ENCODE measurements at places on chromosomes 6 and 20. TPM values are rescaled to one million over a fixed set of nuclear protein-coding genes. Genes with fewer than 3 reads are reported as not detected.

- peak; percentile 73 for DNase-seq
Observed at GRCh38 chr6:133951881-133952814, 876 bp upstream of the TBPL1 start.

GRCh38 chr6:145147981-145148749 lies 587.2 kb downstream of the EPM2A start:
- DNase-seq: no peak

- DNase-seq: no peak
Observed at GRCh38 chr6:11341867-11342266, 109.4 kb upstream of the NEDD9 start.

GRCh38 chr6:16336911-16337294 lies 98.5 kb downstream of the GMPR start:
- DNase-seq: no peak

GRCh38 chr20:59318803-59319202 lies 18.4 kb downstream of the EDN3 start:
- DNase-seq: no peak

The MYMX gene
- not detected for total RNA-seq

DNA sequence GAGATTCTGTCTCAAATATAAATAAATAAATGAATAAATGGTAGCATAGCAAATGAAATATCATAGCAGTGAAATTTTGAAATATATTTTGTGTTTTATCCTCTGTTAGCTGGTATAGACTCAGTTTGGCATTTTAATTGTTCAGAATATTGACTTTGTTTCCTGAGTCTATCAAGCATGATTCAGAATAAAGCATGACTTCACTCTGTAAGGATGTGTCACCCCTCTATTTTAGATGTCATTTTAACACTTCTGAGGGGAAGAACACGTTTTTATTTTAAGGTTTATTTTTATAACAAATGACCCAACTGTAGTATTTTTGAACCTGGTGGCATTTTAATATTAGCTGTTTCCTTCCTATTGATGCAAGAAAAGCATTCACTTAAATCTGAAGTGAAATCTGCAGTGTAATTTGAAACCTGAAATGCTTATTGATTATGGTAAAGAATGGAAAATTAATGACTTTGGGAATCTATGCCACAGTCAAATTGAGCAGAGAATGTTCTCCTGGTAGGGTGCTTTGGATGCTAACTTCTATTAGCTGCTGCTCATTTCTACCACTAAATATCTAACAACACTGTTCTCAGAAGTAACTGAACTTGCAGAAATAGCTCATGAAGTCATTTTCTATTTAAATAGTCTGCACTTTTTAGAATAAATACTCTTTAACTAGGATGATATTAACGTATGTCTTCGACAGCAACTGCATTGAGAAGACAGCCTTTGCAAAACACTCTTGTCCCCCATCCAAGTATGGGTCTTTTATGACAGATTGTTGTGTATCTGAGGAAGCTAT lies 114.2 kb downstream of the SOX4 start:
- DNase-seq: no peak

DNA sequence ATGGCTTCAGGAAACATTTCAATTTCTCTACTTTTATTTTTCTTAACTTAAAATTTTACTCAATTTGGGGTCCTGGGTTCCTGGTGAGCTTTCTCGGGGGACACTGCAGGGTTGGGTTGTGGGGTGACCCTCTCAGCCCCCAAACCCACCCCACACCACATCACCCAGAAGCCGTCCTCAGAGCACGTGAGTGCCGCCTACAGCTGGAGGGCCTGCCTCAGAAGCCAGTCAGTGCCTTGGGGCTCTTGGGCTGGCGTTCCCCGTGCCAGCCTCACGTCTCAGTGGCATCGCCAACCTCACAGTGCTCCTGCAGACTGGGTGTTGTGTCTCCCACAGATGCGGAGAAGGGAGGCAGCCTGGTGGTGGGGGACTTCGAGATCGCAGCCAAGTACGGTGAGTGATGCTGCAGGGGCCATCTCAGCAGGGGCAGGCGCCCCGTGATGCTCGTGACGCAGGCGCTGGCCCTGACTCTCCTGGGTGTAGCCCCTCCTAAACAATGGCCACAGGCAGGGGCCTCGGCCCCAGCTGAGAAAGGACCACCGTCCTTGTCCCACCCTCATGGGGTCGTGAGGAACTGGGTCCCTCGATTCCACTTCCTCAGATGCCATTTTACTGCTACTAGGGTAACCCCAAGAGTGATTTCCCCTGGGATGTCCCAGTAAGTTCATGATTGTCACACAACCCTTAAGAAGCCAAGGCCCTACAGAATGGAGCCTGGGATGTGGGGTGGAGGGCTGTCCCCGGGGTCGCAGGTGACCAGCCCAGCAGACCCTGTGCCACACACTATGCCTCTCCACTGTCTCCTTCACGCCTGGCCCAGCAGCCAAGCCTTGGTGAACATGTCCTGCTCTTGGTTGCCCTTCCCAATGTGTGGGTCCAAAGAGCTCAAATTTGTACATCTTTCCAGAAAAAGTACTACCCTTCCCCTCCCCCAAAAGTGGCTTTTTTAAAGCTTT lies 23.8 kb upstream of the PYGB start:
- DNase-seq: no peak

GRCh38 chr20:14259689-14260088 lies 77.7 kb downstream of the FLRT3 start:
- no peak for DNase-seq

- no peak for DNase-seq
Observed at GRCh38 chr6:169980826-169981450, 229.5 kb downstream of the ERMARD start.

The CAPN11 gene
- not detected for total RNA-seq

DNA sequence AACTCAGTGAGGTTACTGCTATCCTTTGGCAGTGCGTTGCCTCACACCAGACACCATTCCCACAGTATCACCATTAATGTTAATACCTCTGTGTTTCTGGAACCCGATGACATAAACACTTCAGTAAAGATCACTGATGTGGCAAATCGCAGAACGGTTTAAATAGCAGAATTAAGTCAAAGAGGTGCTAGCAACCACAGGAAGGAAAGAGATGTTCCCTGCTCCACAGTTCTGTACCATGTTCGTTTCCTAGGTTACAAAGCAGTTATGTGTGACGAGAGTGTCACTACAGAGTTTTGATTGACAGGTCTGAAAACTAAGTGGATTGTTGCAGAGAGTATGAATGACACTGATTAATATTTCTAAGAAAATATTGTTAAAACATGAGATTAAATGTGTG lies 272.3 kb downstream of the KHDRBS2 start:
- DNase-seq: no peak

DNA sequence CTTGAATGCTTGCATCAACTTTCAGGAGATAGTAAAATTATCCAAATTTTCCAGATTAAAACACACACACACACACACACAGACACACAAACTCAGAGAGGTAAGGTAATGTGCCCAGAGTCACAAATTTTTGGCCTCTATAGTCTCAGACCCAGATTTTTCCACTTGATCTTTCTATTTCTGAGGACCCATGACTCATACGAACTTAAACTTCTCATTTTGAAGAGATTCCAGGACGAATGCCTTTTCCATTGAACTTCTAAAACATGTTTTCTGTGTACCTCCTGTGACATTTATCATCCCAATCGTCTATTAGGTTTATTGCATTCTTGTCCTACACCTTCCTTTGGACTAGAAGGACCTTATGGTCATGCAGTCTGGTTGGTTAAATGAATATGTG lies 172.9 kb upstream of the COL21A1 start:
- no peak for DNase-seq

- no peak for DNase-seq
Observed at GRCh38 chr6:63517221-63517620, 55.1 kb upstream of the LOC128125822 start.

The SIRPB1 gene
- 0.73 TPM for total RNA-seq

- DNase-seq: no peak
Observed at GRCh38 chr6:123541462-123541861, 95.3 kb downstream of the TRDN start.

The EZR gene
- total RNA-seq: 47.4 TPM

- peak; percentile 1 for DNase-seq
Observed at GRCh38 chr6:130020073-130020906, 1.9 kb downstream of the L3MBTL3 start.

DNA sequence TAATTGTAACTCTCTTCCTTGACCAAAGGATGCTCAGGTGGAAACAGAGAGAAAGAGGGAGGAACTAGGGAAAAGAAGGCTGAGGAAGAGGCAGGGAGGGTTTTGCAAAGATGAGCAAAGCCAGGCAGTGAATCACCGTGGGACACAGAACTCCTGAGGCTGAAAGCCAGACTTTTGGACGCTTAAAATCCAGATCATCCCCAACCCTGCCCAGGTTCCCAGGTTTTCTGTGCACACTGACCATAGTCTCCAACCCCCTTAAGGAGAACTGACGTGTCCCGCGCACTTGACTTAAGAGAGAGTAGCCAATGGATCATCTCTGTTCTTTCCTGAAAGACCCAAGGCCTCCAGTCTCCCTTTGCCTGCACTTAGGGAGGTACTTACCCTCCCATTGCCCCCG lies 75.3 kb downstream of the LRFN2 start:
- DNase-seq: no peak

The C20orf141 gene
- not detected for total RNA-seq

DNA sequence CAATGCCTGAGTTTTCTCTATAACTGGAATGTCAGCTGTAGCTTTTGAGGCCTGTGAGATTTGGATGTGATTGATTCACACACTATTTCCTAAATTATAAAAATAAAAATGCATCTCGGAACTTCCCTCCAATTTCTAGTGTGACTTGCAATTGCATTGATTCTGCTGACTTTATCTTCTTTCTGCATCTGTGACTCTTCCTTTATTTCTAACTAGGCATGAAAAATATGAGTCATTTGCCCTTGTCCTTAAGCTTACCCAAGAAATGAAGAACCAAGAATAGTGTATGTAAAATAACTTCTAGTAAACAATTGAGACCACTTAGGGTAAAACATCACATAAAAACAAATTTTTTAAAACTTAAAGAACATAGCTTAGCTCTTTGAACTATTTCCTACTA lies 12.9 kb downstream of the OR2J2 start:
- DNase-seq: no peak

DNA sequence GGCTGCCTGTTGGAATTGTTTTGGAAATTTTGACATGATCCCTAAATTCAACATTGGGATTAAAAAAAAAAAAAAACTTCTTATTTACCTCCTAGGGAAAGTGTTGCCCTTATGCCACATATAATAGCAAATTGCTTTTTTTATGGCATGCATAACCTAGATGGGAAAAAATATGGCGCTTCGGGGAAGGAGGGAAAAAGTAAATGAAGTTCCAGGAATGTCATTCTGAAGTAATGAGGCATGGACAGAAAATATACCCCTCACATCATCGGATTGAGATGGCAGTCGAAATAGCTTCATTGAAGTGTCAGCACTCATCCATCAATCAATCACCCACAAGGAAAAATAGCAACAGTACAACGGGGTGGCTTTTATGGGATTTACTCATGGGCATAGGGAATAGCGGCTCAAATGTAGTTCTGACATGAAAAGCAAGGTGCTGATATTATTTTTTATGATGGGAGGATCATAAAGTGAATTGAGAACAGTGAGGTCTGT lies 104.8 kb downstream of the ZNF217 start:
- DNase-seq: no peak

DNA sequence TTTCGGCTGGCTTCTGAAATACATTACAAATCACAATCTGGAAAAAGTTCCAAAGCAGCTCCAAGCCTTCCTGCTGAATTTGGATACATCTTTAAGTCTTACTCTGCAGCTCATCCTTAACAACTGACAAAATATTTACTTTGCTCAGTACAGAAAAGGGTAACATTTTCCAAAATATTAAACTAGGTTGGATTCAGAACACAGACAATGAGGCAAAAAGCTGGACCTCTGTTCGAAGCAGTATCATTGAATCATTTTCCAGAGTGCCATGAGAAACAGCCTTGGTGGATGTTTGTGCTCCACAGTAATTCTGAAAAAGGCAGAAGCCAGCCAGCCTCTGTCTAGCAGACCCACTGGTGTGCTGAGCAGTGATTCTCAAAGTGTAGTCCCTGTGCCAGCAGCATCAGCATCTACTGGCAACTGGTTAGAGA lies 162.1 kb downstream of the AIG1 start:
- DNase-seq: no peak

DNA sequence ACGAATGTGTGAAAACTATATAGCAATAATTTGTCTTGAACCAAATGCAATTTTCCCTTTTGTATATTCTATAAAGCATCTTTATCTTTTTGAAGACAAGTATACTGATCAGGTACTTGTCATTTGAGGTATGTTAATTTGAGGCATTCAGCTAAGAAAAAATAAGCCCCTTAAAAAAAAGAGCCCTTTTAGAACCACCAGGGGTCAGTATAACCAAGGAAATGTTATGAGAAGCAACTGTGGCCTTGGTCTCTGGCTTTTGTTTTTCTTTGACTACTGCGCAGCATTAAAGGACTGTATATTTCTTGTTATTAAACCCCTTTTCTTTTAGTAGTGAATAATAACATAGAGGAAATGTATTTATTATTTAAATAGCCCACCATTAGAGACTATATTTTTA lies 43.1 kb downstream of the CD109 start:
- DNase-seq: peak; percentile 26

The TAF11 gene
- 20.1 TPM for total RNA-seq

DNA sequence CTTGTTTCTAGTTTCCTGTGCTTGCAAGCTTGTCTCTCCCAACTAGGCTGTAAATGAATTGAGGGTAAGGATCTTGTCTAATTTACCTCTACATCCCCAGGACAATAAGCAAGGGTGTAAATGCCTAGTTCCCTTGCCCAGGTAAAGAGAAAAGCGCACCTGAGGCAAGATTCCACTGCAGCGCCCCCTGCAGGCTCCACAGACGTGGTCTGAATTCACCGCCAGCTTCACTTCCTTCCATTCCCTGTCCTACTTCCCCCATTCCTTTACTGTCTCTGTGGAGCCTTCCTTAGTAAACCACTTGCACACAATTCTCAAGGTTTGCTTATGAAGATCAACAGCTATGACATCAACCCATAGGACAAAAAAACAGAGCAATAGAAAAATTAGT lies 42.3 kb downstream of the ANKEF1 start:
- DNase-seq: no peak

DNA sequence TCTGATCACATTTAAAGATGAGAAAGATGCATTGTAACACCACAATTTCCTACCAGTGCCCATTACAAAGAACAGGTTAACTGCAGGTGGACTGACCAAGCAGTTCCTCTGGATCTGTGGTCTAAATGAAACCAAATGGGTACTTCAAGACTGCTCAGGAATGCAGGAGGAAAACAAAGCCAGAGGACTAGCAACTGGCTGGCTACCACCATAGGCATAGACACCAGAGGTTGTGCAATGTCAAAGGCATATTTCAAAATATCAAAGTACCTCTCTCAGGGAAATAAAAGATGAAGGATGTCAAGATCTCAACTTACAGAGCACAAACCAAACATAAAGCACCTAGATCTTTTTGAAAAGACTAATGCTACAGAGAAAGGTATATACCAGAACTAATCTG lies 65.5 kb downstream of the GMDS start:
- no peak for DNase-seq

The CYP24A1 gene
- total RNA-seq: 1.1 TPM

Measured in cerebellum (tissue), 4 donors.